ENCODE measurements at places on chromosomes 7 and 10.

- DNase-seq = no peak
Measured at GRCh38 chr10:10014846-10015245, 1002.8 kb upstream of the CELF2 start.

DNA sequence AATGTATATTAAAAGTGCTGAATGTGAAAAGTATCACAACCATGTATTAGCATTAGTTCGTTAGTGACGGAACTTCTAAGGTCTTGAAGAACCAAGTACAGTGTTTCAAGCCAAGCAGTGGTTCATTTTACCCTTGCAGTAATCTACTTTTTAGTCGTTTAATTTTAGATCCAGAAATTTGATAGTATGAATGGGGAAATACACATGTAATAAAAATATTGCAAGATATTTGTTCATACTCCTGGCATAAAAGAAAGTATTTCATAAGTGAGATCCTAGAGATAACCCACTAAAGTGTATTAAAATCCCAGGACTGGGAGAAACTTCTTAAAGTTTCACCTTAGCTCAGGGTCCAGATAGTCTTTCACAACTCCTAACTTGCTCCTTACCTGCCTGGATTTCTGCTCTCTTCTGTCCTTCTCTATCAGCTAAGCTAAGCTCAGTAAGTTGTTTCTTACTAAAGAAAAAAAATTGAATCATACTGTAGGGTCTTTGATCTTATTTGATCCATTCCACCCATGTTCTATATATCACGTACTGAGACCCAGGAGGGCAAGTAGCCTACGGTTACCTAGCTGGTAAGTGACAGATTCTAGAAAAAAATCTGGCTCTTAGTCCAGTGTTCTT, 1.5 kb downstream of the BCAP29 start:
- no peak for DNase-seq

DNA sequence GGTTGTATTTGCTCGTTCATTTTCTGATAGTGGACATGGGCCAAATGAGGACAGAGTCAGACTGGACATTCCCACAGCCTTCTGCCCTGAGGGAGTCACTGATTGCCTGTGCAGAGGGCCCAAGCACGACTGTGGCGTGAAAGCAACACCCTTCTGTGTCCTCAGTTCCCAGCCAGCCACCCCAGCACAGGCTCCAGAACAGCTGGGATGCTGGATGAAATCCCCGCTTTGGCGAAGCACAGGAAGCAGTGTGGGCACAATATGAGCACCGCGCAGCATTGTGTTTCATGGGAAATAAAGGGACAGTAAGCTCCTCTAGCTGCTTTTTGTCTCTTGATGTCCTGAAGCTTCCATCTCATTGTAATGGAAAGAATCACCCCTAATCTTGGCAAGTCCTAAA, 20.5 kb downstream of the TRIL start:
- no peak for DNase-seq

DNA sequence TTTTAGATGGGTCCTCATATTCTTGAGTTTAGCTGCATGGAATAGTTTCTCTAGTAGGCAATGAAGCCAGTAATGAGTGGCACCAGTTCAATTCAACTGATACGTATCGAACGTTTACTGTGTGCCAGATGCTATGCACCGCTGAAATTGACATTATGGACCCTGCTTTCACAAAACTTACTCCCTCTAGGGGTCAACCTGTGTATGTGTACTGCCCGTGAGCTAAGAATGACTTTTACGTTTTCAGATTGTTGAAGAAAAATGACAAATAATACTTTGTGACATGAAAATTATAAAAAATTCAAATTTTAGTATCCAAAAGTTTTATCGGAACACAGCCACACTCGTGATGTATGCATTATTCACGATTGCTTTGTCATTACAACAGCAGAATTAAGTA, 95.5 kb downstream of the ZMYND11 start:
- peak; percentile 14 for DNase-seq

DNA sequence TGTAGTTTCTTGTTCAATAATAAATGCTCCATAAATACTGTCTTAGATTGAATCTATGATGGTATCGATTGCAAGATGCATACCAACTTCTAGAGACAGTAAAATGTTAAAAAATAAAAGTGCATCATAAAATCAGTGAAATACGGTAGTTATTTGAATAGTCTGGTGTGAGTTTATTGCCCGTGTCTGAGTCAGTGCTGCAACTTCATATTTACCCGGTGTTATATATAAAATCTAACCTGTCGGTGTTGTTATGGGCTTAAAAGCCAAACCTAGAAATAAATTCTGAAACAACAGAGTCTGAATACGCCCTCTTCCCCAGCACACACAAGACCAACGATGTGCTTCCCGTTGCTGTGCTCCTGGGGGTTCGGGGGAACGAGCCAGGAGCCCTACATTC, 16.3 kb downstream of the MACROH2A2 start:
- no peak for DNase-seq

GRCh38 chr10:34116681-34117271, 698.3 kb downstream of the PARD3 start:
- no peak for DNase-seq

DNA sequence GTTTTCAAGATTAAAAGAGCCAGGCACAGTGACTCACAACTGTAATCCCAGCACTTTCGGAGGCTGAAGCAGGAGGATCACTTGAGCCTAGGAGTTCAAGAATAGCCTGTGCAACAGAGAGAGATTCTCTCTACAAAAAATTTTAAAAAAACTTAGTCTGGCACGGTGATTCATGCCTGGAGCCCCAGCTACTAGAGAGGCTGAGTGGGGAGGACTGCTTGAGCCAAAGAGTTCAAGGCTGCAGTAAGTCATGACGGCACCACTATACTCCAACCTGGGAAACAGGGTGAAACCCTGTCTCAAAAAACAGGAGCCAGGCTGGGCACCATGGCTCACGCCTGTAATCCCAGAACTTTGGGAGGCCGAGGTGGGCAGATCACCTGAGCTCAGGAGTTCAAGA, 86.6 kb upstream of the KCTD7 start:
- DNase-seq = no peak

- DNase-seq = no peak
Measured at GRCh38 chr7:42083284-42083683, 153.7 kb downstream of the GLI3 start.

DNA sequence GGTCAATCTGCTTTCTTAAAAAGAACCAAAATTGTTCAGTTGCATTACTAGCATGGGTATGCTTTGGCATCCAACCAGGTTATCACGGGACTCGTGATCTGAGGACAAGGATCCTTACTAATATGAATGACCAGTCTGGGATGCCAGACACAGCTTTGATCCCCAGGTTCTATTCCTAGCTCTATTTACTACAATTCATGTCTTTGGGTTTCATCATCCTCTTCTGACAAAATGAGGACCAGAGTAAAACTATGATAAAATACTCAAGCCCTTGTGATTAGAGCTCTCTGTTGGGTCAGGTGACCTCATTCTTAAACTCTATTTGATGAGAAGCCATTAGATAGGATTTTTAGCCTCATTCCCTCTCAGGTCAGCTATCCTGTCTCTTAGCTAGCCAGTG, 119.8 kb downstream of the SLC25A13 start:
- DNase-seq = no peak

DNA sequence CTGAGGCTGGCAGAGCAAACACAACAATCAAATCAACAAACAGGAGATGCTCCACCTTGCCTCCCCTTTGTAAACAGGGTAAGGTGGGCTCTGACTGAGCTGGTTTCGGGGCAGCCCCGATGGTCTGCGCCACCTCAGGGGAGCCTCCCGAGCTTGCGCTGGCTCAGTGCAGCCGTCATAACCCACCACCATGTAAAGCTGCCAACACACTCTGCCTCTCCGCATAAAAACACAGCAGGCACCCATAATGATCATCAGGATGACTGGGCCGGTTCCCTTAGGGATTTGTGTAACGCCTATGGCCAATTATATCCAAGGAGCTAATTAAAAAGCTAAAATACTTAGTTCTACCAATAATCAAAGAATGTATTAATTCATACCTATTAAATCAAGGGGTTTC, 124.5 kb downstream of the PRPF18 start:
- no peak for DNase-seq

GRCh38 chr10:32627183-32627582, 181.2 kb downstream of the CCDC7 start:
- DNase-seq = no peak

- DNase-seq = no peak
Measured at GRCh38 chr7:47690902-47691558, 109.1 kb upstream of the TNS3 start.
